Activated CD8-positive, alpha-beta T cell treated with anti-CD3 and anti-CD28 coated beads, Interleukin-2, amount 10 ng/mL, durations not matched to agents 7 days and 5 days (primary cell): ENCODE measurements at places on chromosomes 7 and 10. TPM values are rescaled to one million over a fixed set of nuclear protein-coding genes. Genes with fewer than 3 reads are reported as not detected.

Gene TMEM270
- not detected for total RNA-seq

Gene MKX
- not detected for total RNA-seq

Gene CTNNA3
- 1.3 TPM for total RNA-seq

Gene SRI
- total RNA-seq = 110 TPM

Gene CRTAC1
- not detected for total RNA-seq

Gene PRSS37
- total RNA-seq = not detected

Gene VSTM4
- total RNA-seq = not detected

DNA sequence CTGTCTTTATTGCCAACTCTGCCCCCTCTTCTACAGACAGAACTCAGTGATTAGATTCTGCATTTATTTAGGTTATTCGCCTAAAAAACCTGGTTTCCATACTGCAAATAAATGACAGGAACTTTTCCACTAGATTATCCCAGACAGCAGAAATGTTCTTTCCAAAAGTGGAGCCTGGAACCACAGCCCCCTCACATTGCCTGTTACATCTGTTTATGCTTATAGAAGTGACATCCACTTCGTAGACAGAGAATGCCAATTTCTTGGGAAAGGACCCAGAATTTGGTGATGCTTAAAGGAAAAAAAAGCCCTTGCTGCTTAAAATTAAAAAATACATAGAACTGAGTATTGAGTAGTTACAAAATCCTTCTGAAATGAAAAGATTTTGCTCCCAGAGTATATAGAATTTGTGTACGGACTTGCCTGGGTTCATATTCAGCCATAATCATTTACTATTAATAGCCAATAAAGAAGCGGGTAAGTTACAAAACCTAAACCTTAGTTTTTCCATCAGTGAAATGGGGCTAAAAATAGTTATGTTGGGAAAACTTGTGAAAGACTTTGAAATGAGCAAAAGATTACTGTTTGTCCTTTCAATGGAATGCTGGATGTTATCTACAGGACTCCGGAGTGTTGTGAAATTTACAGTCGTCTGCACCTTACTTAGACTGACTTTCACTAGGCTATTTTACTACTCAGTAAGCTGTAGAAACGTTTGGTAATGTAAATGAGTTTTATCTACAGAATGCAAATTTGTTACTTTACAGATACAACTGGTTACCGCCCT lies 1.1 kb upstream of the PPP1R9A start:
- DNase-seq = no peak

GRCh38 chr7:28957751-28958234 lies 337 bp downstream of the TRIL start:
- DNase-seq = no peak

DNA sequence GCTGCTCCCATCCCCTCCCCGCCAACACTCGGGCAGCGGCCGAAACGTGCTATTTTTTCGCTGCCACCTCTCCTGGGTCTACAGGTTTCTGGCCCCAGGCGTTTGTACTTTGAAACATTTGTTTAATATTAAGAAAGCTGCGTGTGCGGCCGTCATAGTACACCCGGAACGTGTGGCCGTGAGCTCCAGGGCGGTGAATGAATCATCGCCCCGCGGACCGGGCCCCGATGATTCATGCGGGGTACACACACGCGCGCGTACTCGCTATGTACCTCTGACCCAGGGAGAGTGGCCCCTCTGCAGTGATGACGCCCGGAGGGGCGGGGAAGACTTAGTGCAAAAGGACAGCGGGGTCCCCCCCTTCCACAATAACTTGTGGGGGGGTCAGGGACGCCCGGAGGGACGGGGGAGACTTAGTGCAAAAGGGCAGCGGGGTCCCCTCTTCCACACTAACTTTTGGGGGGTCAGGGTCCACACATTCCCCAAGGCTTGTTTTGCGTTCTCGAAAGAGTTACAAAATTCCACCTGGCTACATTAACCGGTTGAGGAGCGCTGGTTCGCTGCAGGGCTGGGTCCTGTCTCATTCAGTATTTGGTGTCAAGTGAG lies 56.5 kb upstream of the PCGF5 start:
- DNase-seq = peak; percentile 70

DNA sequence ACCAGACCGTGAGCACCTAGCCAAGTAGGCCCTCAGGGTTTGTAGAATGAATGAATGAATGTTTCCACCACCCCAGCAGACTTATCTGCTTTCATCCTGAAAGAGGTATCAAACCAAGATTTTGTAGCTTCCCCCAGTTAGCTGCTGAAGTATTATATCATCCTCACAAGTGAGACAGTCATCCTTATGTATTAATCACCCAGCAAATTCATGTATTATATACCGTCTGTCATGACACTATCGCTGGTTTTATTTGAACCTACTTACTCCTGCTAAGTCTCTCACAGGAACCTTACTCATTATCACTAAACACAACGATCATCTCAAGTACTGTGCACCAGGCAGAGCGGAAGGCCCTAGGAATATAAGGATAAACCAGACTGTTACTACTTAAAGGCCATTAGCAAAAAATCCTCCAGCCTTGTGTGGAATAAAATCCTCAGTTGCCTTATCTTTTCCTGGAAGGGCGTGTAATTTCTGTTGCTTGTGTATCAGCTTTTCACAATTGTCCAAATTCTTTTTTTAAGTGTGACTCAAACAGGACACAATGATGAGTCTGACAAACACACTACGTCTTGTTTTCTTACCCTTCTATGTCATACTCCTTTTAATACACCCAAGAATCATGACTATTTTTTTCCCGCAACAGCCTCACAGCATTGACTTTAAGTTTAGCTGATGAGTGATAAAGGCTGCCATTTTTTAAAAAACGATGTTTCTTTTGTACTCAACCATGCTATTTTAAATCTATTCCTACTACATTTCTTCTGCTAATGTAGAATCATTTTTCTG lies 176.1 kb upstream of the KLF14 start:
- no peak for DNase-seq

- DNase-seq = no peak
These were observed 873.9 kb upstream of the MBL2 start for GRCh38 chr10:53646525-53646924.

GRCh38 chr10:83545901-83546391 lies 593.4 kb upstream of the GHITM start:
- no peak for DNase-seq

DNA sequence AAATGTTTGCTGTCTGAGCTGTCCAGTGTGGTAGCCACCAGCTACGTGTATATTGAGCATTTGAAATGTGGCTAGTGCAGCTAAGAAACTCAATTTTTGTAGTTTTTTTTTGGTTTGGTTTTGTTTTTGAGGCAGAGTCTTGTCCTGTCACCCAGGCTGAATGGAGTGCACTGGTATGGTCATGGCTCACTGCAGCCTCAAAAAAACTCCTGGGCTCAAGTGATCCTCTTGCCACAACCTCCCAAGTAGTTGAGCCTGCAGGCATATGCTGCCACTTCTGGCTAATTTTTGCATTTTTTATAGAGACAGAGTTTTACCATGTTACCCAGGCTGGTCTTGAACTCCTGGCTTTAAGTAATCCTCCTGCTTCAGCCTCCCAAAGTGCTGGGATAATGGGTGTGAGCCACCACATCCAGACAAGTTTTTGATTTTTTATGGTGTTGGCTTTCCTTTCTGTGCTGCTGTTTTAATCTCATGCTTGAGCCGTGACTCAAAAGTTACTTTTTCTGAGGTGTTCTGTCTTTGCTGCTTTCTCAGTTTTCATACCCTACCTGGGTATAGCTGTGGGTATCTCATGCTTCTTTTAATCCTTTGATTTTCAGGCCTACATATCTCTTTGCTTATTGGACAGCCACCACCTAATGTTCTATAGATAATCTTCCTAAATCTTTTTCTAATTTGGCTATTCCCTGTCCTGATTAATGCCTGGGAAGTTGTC lies 16.0 kb downstream of the WAC start:
- no peak for DNase-seq

- DNase-seq = peak; percentile 68
These were observed 117.4 kb downstream of the INPP5A start for GRCh38 chr10:132654708-132655661.
